ENCODE measurements at places on chromosomes 13 and 19.

GRCh38 chr13:98371516-98372023 is 194.5 kb upstream of the RNF113B start:
- no peak for DNase-seq

GRCh38 chr13:113927661-113928581 is 46.0 kb downstream of the C13orf46 start:
- DNase-seq = no peak

GRCh38 chr13:50955241-50955640 is 45.6 kb downstream of the RNASEH2B start:
- DNase-seq = no peak

- no peak for DNase-seq
These were observed 395.5 kb upstream of the NBEA start for GRCh38 chr13:34546344-34547250.

Measured in T follicular helper cell (primary cell).